ENCODE measurements at places on chromosomes 5 and 9. TPM values are rescaled to one million over a fixed set of nuclear protein-coding genes. Genes with fewer than 3 reads are reported as not detected.

SPATA6L gene
- total RNA-seq: 2.1 TPM

LTC4S gene
- not detected for total RNA-seq

ZFYVE16 gene
- total RNA-seq: 17.2 TPM

PDGFRB gene
- total RNA-seq: 35.4 TPM

ATP6V1G1 gene
- total RNA-seq: 84.6 TPM

ARL14EPL gene
- total RNA-seq: not detected

MED10 gene
- 17.7 TPM for total RNA-seq
